ENCODE measurements at places on chromosomes 1 and 21.

DNA sequence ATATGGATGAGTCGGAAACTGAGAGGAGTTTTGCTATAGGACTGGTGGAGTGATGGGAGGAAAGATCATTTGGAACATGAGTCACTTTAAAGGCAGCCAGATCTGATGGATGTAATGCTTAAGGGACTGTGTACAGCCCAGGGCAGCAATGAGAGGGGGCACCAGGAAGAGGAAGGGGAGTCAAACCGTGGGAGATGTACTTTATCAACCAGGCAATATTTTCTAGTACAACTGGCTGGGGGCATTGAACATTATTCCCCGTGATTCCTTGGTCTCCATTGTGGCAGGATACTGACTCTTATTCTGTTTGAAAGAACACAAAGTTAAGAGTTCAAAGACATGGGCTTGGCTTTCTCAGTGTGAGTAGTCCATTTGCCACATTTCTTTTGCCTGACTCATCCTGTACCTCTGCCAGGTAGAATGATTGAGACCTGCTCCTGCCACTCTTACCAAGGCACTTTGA, 268.2 kb upstream of the NR5A2 start:
- DNase-seq = no peak

DNA sequence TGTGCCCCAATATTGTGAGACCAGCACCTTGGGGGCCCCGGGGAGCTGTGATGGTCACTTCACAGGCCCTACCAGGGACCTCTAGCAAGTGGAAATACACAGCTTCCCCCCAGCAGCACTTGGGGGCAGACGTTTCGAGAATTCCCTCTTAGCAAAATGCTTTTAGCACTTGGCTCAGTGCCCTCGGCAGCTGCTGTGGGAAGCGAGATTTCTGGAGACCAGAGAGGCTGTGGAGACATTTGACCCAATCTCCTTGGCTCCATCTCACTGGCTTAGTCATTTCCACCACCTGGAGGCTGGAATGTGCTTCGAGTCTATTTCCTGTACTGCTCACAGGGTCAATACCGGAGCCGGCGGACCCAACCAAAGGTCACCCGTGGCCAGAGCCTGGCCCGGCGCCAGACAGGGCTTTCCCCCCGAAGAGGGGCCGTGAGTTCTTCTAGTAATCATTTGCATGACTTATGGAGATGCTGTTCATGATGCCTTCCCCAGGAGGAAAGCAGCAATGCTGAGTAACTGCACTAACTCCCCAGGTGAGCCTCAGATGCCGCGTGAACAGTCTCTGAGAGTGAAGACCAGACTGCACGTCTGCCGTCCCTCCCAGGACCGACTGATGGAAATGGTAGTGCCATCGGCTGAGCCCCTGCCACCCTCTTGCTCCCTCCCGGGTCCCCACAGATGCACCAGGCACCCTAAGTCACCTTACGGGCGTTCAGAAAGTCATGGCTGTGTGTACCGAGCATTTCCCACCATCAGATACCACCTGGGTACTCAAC, 4.4 kb upstream of the C2CD2 start:
- peak; percentile 14 for DNase-seq

DNA sequence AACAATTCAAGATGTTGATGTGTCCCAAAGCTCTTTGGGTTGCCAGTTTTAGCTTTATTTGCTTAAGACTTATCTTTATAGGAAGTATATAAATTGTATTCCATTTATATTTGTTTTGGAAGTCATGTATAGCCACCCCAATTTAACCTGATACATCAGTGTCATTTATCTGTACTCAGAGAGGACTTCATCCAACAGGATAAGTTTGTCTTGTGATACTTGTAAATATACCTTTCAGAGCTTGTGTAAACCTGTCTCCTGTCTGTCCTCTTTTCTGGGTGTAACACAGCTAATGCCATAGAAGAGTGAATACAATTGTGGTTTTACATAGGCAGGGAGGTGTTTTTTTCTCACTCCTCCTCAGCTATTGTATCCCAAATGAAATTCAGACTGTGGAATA, 10.4 kb downstream of the PTGFR start:
- DNase-seq = no peak

DNA sequence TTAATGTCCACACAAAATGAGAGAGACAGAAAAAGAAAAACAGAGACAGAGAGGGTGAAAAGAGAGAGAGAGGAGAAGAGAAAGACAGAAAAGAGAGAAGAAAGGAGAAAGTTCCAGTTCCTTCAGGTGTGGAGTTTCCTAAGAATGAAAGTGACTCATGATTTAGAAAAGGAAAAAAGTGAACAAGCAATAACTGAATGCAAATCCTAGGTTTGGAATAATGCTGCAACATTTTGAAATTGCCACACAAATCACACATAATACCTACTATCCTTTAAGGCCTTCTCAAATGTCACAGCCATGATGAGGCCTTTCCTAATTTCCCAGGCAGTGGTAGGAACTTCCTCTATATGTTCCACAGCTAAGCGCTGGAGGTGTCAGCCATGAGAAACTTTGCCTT, 31.5 kb upstream of the XPR1 start:
- no peak for DNase-seq

DNA sequence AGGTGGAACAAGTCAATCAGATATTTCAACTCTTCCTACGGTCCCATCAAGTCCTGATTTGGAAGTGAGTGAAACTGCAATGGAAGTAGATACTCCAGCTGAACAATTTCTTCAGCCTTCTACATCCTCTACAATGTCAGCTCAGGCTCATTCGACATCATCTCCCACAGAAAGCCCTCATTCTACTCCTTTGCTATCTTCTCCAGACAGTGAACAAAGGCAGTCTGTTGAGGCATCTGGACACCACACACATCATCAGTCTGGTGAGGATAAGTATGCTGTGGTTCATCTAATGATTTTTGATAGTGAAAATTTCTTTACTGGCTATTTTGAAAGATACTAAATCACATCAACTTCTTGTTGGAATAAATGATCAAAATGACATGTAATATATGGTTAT, 67.7 kb upstream of the MPC2 start:
- no peak for DNase-seq

DNA sequence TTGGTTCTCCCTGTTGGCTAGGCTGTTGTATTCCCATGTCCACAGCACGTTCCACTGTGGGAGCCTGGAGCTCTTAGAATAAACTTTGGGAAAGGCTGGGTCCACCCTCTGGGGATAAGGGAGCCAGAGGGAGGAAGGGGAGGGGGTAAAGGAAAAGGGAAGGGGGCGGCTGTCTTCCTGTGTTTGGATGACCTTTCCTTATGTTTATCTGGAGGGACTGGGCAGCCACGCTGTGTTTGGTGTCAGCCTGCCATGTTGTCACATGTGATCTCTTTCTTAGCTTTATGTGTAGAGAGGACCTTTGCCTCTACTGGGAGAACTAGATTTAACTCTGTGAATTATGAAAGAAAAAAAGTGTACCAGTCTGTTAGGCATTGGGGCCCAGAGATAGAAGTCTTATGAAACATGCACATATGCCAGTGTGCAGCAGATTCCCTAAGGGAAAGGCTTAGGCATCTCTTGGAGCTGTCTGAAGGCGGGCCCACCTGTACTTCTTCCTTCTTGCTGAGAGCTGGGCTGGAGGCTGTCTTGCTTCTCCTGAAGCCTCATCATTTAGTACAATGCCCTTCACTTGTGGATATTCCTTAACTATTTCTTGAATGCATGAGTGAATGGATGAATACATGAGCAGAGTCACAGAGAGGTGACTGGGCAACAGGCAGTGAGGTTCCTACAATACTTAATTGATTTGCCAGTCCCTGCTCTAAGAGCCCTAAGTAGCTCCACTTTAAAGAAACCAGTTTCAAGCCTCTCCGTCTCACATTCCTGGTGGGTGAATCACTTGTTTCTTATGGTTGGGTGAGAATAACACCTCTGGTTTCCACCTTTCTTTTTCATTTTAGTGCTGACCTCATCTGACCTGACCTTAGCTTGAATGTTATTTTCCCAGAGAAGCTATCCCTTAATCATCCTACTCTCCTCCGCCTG, 62.5 kb upstream of the ARHGAP29 start:
- DNase-seq = no peak

DNA sequence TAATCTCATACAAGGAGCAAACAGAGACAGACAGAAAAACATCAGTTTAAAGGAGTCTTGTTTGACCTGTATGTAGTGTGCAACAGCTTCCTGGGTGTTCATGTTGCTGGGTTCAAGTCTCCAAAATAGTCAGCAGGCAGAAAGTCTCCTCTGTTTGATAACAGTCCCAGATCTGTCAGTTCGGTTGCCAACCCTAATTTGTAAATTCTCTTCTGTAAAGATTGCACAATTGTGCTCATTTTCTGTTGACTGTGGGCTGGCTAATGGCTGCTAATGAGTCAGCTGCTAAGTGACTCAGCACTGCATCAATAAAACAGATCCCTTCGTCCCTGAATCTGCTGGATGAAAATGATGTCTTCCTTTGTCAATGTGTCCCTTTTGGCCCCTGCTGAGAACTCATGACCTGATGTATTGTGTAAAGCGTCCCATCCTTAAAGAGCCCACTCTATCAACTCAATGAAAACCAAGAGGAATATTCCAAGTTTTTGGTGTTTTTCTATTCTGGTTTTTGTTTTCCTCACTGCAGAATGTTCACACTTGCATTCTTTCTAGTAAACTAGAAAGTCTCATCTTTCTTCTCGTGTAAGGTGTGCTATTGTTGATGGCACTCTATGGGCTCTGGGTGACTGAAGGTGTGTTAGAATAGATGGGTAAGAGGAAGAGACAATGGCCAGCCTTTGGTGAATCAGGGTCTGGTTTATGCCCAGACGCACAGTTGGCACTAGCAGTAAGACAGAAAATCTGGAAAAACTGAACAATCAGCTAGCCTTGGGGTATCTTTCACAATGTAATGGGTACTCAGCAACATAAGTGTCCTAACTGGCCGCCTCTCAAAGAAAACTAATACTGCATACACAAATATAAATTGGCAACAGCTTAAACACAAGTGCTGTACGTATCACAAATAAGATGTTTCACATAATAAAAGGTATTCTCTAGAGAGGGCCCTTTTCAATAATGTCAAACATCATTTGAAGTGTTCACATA, 75.1 kb upstream of the SIPA1L2 start:
- peak; percentile 80 for DNase-seq

- peak; percentile 93 for DNase-seq
Observed at GRCh38 chr1:117605774-117606648, at the start of gene TENT5C. Gene TENT5C (plus strand): TSS chr1:117606048. CDS start chr1:117622869, 16,821 bp downstream.

GRCh38 chr1:9753121-9753531, 70.6 kb downstream of the CLSTN1 start:
- no peak for DNase-seq

DNA sequence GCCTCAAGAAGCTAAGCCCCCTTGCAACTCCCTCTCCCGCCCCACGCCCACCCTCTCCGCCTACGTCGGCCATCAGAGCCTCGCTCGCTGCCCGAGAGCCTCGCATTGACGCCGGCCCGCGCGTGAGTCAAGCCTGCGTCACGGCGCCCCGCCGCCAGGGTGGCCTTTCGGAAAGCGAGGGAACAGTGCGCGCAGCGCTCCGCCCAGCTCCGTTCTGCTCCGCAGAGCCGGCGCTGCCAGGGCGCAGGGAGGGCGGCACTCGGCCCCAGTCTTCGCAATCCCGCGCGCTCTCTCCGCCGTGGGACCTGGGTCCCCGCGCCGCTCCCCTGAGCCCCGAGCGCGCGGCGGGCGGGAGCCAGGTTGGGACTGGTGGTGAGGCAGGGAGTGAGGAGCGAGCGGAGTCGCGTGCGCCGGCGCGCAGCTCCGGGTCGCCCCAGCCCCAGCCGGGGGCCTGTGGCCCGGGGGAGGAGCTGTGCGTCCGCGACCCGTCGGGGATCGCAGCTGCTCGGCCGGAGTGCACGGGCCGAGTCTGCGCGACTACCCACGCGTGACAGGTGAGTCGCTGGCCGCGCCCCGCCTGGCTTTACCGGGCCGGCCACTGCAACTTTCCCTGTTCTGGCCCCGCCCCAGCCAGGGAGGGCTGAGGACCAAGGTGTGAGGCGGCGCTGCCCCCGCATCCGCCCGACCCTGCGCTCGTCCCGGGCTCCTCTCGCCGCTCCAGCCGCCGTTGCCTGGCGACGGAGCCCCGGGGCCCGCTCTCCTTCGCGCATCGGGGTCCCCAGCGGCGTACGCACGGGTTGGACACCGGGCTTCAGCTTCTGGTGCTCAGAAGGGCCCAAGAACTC, at the start of gene SLC6A17:
Gene SLC6A17 (plus strand): TSS at position 165 of the 845 bp plus-strand sequence. CDS start 16,436 bp downstream, outside the sequence.
- DNase-seq = peak; percentile 33

DNA sequence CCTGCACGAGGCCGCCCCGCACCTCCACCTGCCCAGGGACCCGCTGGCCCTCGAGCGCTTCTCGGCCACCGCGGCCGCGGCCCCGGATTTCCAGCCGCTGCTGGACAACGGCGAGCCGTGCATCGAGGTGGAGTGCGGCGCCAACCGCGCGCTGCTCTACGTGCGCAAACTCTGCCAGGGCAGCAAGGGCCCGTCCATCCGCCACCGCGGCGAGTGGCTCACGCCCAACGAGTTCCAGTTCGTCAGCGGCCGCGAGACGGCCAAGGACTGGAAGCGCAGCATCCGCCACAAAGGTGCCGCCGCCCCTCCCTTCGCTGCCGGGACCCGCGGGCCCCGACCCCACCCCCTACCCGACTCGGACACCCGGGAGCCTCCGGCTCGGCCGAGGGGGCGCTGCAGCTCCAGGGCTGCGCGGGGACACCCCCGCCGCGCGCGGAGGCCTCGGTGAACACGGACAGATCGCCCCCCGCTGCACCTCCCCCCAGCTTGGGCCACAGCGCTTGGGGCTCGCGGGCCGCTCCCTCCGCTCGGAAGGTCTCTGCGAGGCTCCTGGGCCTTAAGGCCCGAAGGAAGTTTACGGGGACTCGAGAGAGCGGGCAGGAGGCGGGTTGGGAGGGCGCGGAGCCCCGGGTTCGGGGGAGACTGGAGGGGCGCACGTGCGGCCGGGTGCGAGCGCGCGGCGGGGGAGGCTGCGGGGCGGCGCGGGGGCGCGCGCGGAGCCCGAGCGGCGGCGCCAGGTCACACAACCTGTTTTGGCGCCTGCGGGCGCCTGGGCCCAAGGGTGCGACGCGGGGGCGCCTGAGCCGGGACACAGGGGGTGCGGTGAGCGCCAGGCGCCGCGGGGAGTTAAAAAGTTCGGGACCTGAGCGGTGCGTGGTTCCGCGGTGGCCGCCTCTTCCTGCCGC, 1.2 kb downstream of the SAMD11 start:
- no peak for DNase-seq

- no peak for DNase-seq
Observed at GRCh38 chr1:190328361-190328760, 149.3 kb downstream of the BRINP3 start.

DNA sequence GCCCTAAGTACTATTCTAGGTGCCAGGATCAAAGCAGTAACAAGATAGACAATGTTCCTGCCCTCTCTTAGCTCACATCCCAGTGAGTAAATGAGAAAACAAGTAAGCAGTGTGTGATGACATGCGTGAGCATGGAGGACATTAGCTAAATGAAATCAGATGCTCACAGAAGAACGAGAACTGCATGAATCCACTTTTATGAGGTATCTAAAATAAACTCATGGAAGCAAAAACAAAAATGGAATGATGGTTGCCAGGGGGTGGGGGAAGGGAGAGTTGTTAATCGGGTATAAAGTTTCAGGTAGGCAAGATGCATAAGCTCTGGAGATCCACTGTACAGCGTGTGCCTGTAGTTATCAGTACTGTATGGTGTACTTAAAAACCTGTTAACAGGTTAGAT, 195.1 kb downstream of the HHAT start:
- DNase-seq = no peak

- DNase-seq = no peak
Observed at GRCh38 chr1:212727386-212728181, 27.9 kb upstream of the BATF3 start.

- no peak for DNase-seq
Observed at GRCh38 chr1:150557065-150557600, 7.9 kb downstream of the ADAMTSL4 start.

All from NCI-H2029 (cell line).